Cardiac septum (tissue), 1 donor: ENCODE measurements at places on chromosomes 12 and 14. TPM values are rescaled to one million over a fixed set of nuclear protein-coding genes. Genes with fewer than 3 reads are reported as not detected.

DNA sequence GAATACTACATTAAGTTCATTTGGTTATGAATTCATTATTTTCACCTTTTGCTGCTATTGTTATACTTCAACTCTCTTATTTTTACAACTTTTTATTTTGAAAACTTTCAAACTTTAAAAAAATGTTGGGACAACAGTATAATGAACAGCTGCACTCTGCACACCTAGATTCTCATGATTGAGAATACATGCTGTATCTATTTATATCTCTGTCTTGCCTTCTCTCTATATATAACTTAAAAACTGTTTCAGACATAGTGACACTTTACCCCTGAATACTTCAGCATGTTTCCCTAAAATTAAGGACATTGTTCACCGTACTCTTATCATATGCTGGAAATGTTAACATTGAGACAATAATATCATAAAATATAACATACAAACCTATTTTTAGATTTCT is 237.1 kb downstream of the GPHN start:
- no peak for DNase-seq

The C14orf39 gene
- not detected for total RNA-seq

DNA sequence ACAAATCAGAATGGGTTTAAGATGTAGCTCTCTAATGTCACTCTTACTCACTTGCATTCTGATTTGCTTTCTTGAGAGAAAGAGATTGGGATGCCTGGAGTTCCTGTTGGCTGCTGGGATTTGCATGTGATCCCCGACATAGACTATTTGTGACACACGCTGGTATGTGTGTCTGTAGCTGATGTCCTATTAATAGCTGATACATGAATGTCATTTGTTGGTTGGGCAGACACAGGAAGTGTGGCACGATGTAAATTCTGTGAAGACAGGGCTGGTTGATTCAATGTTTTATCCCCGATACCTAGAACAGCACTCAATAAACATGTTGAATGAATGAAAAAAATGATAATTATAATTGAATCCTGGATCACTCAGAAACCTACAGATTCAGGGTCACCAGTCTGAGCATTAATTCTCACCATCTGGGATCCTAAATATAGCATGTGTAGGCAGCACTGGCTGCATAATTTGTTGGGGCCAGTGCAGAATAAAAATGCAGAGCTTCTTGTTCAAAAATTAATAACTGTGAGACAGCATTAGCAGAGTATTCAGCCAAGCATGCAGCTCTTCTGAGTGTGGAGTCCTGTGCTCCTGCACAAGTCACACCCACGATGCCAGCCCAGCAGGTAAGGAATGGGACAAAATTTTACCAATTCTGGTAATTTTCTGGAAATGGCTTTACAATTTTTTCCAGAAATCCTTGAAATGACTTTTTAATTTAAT is 35.5 kb upstream of the SOCS2 start:
- no peak for DNase-seq

The SERPINA12 gene
- not detected for total RNA-seq

The PTPRQ gene
- total RNA-seq = 0.38 TPM

GRCh38 chr14:79568594-79568993 is 642.7 kb downstream of the DIO2 start:
- DNase-seq = no peak

The TSPAN11 gene
- total RNA-seq = 1.9 TPM

The FAM181A gene
- not detected for total RNA-seq

The TCHP gene
- 9.3 TPM for total RNA-seq

GRCh38 chr12:44038411-44038810 is 202.5 kb downstream of the TMEM117 start:
- no peak for DNase-seq

- no peak for DNase-seq
Observed at GRCh38 chr14:100010679-100011078, 54.5 kb upstream of the EVL start.

DNA sequence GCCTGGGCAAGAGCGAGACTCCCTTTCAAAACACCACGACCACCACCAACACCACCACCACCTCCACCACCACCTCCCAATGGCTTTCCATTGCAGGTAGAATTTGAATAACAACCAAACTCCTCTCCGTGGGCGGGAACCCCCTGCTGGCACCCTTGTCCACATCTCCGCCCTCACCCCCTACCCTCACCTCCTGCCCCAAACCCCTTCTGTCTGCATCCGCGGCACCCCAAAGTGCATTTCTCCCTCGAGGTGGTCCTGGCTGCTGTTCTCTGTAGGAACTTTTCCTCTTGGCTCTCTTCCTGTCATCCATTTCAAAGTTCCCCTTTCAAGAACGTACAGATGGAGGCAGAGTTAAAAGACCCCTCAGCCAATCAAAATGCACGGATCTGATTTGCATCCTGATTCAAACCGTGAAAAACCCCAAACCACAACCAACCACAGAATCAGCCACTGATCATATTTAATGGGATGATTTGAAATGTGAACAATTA is 3.8 kb downstream of the SDSL start:
- no peak for DNase-seq

DNA sequence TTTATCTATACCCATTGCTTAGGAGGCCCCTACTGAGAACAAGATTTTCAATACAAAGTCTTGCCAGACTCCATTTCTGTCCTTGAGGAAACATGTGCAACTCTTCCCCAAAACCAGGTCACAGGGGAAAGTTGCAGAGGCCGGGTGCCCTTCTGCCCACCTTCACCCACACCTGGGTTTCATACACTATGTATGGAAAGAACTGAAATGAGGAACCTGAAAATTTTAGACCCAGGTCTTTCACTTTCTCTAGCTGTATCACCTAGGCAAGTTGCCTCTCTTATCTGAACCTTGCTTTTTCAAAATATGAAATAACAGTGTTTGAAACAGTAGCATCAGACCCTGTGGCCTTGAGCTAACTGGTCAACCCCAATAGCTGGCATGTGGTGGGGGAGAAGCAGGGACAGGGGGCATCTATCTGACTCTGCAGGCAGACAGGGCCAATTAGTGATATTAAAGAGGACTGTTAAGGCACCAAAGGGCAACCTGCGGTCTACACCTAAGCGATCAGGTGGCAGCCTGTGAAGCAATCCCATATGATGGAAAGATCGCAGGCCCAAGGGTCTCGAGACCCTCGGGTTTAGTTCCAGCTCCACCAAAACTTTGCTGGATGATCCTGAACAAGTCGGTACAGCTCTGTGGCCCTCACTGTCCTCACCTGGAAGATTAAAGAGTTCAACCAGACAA is 346.5 kb downstream of the BCL11B start:
- DNase-seq = no peak

GRCh38 chr14:54083549-54084239 is 127.1 kb upstream of the BMP4 start:
- DNase-seq = no peak

GRCh38 chr14:58919217-58919616 is 269.2 kb upstream of the DAAM1 start:
- no peak for DNase-seq

GRCh38 chr12:22800332-22800731 is 175.4 kb downstream of the ETNK1 start:
- no peak for DNase-seq

- no peak for DNase-seq
Observed at GRCh38 chr12:40616383-40616915, 75.8 kb upstream of the CNTN1 start.

The DEGS2 gene
- not detected for total RNA-seq

GRCh38 chr14:29937116-29937515 is 9.5 kb upstream of the PRKD1 start:
- no peak for DNase-seq

DNA sequence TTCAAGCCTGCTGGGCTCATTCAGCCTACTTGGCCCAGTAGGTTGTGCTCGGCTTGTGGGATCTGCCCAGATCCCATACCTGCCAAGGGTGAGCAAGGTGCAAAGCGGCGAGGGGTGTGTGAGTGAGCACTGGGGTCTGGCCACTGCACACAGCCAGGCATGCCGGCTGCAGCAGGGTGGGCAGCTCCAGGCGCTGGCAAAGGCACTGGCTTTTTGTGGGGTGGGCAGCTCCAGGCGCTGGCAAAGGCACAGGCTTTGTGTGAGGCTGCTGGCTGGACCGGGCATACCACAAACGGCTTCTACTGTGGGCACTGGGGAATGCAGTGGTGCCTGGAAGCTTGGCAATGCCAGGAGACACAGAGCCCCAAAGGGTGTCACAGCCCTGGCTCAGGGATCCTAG is 137.4 kb downstream of the SLC16A7 start:
- no peak for DNase-seq

- no peak for DNase-seq
Observed at GRCh38 chr14:78752518-78753188, 582.5 kb downstream of the NRXN3 start.

DNA sequence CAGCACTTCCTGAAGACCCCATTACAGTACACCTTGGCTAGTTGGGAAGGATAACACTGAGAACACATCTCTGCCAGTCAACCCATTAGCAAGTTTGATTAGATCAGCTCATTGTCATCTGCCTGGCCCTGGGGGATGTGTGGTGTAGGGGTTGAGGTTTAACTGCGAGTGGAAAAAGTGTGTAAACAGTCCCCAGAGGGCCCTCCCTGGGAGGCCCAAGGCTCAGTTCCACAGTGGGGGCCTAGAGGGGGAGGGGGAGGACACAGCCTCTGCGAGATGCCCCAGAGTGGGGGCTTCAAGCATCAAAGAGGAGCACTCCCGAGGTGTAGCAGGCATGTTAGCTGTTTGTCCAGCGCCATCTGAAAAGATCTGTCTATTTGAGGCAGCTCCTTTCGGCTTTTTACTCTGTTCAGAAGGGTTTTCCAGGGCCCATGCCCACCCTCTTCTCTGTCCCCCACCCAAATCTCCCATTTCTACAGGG is 344 bp downstream of the LPAR5 start:
- DNase-seq = no peak

- DNase-seq = no peak
Observed at GRCh38 chr12:100133200-100133599, 9.5 kb downstream of the BLTP3B start.

GRCh38 chr12:104964167-104964855 is 6.2 kb upstream of the SLC41A2 start:
- DNase-seq = no peak

- DNase-seq = no peak
Observed at GRCh38 chr12:68342966-68343365, 10.8 kb upstream of the MDM1 start.

The C12orf54 gene
- not detected for total RNA-seq

- DNase-seq = no peak
Observed at GRCh38 chr14:104637546-104638003, 33.0 kb upstream of the TMEM179 start.

The OTOGL gene
- 0.51 TPM for total RNA-seq

The THTPA gene
- 17.5 TPM for total RNA-seq

DNA sequence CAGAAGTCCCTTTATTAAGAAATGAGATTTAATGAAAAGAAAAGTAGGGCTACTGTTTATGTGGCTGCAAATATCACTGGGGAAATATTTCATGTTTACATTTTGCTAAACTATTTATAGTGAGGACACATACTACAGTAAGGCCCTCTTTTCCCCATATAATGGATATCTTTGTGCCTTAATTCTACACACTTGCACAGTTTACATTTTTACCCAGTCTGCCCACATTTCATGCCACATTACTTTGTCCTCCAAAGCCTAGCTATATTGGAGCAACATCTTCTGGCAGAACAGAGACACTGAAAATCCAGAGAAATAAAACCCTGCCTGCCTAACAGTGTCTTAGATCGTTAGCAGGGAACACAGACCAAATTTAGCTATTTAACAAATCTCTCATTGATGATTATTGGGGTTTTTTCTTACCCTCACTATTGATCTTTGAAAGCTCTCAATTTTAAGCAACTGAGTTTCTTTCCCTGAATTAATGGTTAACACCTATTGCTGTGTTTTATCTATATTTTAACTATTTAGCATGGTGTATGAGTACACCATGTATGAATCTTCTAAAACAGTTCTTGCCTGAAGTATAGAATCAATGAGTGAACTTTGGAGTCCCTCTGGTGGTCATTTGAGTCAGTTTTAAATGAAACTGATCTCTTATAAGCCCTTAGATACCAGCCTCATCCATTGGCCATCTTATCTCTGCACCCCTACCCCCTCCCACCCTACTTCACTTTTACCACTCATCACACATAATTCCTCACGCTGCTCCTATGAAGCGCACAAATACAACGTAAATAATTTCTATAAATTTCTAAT is 170.2 kb downstream of the BCAT1 start:
- no peak for DNase-seq

DNA sequence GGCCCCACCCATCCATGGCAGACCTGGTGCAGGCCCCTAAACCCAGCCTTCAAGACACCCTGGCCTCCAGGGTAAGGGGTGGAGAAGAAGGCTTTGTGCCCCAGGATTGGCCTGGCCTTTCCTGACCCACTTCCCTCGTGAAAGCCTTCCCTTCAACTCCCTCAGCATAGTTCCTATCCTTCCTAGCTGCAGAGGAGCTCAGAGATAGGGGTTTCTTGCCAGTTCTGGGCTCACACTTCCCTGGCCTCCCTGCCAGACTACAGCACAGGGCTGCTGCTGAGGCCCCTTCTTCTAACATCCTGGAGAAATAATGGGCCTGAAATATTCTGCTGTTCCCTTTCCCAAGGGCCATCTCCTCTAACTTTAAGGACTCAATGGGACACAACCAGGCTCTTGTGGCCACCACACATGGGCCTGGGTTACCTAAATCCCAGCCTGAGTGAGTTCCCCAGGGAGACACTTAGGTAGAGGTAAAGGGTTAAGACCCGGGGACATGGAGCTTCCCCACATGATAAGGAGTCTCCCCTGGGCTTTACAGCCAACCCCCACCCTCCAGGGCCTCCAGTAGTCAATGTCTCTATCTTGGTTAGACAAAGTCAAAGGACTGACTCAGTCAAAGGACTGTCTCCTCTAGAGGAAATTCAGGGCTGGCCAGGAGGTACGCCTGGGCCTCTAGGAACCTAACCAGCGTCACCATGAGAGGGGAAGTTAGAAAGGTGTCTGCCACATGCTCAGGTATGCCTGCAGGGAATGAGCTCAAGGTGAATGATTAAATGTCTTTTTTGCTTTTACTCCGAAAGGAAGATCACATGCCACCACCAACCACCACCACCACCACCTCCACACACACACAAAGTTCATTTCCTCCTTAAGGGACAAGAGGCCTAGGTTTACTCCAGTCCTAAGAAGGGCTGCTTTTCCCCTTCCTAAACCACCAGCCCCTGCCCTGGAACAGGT is 7.1 kb downstream of the ZFP36L1 start:
- DNase-seq = peak; percentile 74

DNA sequence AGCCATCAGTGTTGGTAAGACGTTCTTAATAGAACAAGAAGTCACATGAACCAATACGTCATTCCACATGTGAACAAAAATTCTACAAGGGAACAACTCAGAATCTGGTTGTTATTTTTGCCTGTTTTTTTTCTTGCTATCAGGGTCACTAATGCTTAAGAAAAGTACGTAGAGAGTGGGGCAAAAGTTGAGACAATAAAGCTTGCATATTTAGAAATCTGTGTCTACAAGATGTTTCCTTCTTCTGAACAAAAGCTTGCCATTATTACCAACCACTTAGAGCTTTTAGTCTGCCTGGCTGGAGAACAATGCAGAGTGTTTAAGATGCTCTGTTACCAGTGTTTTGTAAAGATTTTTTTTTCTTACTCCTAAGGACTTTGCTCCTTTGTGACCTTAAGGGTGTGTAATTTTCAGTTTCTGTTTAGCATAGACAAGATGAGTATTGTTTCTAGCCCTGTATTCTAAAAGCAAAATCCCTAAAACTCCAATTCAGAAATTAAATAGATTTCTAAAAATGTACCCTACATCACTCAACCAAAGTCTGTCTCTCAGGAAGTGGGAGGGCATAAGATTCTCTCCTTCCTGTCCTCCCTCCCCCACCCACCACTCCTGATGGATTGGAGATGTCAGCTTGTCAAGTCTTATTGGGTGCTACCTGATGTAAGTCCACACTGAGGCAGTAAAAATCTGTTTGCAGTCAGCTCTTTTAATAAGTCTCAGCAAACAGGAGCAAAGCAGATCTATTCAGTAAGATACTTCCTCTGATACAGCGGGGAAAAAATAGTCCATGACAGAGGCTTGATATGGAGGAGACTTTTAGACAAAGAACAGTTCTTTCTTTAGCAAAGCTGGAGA is 267.6 kb downstream of the GRIN2B start:
- no peak for DNase-seq
